ENCODE measurements at places on chromosomes 4 and X.

DNA sequence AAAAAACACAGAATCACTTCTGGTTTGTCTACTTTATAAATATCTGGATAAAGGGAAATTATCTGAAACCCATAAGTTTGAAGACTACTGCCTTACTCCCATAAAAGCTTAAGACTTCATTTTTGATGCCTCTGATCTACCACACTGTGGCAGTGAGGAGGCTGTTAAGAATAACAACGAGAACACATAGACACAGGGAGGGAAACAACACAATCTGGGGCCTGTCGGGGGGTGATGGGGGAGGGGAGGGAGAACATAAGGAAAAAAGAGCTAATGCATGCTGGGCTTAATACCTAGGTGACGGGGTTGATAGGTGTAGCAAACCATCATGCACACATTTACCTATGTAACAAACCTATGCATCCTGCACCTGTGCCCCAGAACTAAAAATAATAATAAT, 573.7 kb downstream of the GBA3 start:
- no peak for DNase-seq

GRCh38 chr4:110735686-110736085, 112.8 kb upstream of the PITX2 start:
- DNase-seq: no peak

DNA sequence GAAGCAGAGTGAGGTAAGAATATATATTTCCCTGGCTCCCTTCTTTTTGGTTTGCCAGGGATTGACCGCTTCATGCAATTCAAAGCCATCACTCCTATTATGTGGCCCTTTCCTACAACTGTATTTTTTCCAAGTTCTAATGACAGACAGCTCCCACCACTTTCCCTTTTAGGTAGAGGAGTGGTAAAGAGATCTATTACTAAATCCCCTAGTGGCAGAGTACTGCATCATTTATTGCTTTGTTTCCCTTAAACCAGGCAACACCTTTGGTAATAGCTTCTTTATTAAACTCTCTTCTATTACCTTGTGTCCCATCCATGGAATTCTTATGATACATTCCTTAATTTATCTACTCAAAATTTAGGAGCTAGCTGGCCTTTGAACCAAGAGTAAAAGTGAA, 90.7 kb downstream of the CNOT6L start:
- DNase-seq: no peak

- no peak for DNase-seq
These were observed 4.5 kb downstream of the GPM6A start for GRCh38 chr4:175807547-175807946.

DNA sequence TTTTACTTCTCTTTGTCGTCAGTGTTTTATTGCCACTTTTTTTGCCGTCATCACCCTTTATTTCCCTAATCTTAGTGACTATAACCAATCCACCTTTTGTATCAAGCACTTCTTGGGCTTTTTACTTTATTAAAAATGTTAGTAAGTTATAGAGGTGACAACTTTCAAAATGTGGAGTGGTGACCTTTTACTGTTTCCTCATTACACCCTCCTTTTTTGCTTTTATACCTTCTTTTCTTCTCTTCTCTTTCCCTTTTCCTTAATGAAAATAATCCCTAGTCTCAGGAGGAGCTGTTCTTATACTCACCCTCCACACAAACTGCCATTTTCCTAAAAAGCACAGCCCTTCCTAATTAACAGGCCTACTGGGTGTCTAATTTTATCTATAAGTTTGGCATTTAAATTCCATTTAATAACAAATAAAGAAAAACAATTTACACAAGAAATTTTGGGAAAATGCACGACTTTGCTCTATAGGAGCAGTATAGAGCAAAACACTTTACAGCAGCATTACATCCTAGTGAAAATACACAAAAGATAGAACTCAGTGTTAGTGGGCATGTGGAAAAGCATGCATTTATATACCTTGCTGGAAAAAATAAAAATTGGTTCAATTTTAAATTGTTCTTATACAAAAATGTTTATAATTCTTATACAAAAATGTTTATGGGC, 27.3 kb downstream of the BBS12 start:
- no peak for DNase-seq

GRCh38 chr4:118280501-118281218, 72.1 kb downstream of the PRSS12 start:
- no peak for DNase-seq

GRCh38 chr4:11424000-11424399, 4.7 kb downstream of the HS3ST1 start:
- no peak for DNase-seq

DNA sequence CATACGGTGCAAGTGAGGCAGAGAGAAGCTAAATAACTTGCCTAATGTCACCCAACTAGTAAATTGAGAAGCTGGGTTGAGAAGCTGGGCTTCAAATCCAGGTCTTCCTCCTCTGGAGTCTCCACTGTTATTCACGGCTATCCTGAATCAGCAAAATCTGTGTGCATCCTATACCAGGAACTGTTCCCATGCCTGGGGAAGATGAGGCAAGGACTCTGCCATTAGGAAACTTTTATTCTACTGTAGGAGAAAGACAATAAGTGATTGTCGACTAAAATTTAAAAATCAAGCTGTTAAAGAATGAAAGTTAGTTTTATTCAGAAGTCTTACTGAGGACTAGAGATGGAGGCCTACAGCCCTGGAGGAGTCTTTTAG, 872 bp upstream of the TEC start:
- no peak for DNase-seq

GRCh38 chr4:185874516-185875230, 62.7 kb upstream of the SORBS2 start:
- no peak for DNase-seq

GRCh38 chr4:48832571-48832970, 1.7 kb downstream of the OCIAD1 start:
- no peak for DNase-seq

- DNase-seq: no peak
These were observed 38.8 kb downstream of the MSN start for GRCh38 chrX:65706041-65706828.

- DNase-seq: no peak
These were observed 72.8 kb upstream of the INTU start for GRCh38 chr4:127559981-127560380.

GRCh38 chrX:121902463-121902862, 855.1 kb downstream of the GLUD2 start:
- no peak for DNase-seq

DNA sequence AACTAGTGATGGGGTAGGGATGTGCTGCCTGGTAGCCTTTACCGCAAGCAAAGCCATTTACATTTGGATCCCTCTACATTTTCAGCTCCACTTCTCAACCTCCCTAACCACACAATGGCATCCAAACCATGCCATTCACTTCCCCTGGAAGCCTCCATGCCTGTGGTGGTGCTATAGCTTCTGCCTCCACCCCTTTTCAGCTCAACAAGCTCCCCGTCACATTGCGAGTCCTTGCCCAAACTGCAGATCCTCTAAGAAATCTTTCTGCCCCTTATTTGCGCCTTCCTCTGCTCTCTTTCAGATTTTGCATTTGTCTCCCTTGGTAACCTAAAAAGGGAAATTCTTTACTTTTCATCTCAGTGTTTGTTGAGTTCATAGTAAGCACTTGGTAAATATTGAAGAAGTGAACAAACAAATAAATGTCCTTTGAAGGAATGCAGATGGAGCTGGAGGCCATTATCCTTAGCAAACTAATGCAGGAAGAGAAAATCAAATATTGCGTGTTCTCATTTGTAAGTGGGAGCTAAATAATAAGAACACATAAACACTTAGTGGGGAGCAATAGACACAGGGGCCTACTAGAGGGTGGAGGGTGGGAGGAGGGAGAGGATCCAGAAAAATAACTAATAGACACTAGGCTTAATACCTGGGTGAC, 6.9 kb downstream of the CYTL1 start:
- no peak for DNase-seq

- no peak for DNase-seq
These were observed 41.0 kb upstream of the SORBS2 start for GRCh38 chr4:185852961-185853360.

DNA sequence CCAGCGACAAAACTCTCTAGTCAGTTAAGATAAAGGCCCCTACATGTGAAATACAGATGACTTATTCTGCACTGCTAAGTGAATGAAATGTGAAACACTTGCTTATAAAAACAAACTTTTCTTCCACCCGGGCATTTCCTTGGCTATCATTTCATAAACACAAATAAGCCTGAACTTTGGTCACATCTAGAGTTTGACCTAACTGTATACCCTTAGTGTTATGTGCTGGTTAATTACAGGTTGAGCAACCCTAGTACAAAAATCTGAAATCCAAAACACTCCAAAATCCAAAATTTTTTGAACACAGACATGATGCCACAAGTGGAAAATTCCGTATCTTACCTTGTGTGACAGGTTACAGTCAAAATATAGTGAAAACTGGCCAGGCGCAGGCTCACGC, 45.9 kb downstream of the SAT1 start:
- no peak for DNase-seq

DNA sequence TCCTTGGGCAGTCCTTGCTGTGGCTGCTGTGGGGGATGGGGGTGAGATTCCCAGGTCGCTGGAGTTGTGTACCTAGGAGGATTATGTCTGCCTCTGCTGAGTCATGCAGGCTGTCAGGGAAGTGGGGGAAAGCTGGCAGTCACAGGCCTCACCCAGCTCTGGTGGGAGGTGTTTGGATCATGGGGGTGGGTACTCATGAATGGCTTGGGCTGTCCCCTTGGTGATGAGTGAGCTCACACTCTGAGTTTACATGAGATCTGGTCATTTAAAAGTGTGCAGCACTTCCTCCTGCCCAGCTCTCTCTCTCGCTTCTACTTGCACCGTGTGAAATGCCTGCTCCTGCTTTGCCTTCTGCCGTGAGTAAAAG, 24.6 kb upstream of the PDLIM3 start:
- DNase-seq: no peak

GRCh38 chrX:67574696-67575095, 30.9 kb downstream of the AR start:
- DNase-seq: no peak

DNA sequence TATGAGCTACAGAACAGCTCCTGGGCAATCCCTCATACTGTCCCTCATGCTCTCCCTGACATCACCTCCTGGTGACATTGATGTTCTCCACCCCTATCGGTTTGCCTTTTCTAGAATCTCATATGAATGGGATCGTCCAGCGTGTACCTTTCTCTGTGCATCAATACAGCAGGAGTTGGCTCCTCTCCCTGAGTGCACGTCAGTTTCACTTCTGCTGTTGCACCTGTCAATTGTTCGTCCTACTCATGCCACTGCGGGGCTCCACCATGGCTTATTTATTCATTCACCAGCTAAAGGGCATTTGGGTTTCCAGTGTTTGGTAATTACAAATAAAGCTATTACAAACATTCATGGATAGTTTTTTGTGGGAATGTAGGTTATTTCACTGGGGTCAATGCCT, 269.1 kb upstream of the ZFP42 start:
- no peak for DNase-seq

DNA sequence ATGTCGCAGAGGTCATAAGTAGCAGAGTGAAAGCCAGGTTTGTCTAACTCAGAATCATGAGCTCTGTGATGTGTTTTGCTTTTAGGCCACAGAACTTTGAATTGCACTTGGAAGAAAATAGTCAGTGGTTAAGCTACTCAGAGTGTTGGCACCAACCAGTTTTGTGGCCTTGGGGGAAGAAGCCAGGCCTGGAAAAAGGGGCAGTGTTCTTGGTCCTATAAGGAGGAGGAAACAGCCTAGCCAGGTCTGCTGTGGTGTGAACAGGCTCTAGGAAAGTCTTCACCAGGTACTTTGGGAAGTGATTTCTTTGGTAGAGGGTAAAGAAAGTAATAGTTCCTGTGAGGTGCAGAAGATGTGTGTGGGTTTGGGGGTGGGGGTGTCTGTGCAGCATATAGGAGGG, 49.2 kb downstream of the FHIP1A start:
- no peak for DNase-seq

DNA sequence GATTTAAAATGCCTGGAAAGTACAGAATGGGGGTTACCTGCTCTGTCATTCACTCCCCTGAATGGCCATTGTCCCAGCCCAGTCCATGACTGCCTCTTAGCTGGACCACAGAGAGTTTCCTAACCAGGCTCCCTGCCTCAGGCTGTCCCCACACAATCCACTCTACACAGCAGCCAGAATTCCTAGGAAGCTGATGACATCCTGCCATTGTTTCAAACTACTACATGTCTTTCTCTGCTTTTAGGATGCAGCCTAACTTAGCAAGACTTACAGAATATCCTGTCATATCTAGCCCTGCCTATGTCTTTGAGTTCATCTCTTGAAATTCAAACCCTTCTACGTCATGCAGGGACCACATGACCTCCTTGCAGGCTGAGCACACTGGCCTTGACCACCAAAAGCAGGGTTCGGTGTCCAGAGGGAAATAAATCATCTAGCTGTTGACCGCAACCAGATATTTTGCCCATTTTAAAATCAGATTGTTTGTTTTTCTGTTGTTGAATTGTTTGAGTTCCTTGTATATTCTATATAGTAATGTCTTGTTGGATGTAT, 16.1 kb upstream of the CRMP1 start:
- no peak for DNase-seq

DNA sequence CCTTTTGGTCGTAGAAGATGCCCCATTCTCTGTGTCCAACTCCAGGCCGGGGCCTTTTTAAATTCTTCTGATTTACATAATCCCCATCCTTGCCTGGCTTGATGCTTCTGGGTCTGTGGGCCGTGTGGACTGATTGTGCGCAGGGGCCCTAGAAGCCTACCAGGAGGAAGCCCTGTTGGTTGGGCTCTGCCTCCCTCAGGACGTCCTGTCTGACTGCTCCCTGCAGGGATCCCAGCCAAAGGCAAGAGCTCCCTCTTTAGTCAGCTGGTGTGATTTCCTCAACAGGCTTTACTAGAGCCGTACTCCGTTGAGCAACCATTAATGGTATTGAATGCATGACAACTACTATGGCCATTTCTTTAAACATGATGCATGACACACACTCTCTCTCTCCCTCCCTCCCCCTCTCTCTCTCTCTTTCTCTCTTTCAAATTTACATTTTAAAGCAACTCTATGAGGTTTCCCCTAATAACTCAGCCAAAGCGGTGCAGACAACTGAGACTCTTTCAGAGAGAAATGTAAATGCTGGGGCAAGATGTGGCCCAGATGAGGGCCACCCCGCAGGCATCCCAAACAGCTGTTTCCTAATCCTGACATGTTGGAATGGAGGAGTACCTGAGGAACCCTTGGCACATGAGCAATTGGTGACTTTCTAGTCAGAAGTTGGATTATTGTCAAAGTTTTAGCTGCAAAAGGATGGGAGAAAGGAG, 117.3 kb downstream of the DRD5 start:
- no peak for DNase-seq

- DNase-seq: no peak
These were observed 5.1 kb downstream of the PPP1R2C start for GRCh38 chrX:42772874-42773273.

DNA sequence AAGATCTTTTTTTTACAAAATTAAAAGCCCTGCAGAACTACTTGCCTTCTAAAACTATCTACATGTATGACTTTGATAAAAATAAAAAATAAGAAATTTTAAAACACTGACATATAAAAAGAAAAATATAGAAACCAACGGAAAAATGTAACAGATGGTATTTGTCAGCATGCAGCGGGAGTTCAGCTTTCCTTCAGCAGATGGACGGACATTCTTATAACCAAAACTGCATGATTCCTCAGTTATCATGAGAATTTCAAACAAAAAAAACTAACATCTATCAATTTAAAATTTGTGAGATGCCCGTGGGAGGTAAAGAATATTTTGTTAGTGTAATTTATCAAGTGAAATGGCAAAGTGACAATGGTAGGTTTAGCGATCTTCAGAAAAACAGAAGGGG, 23.2 kb downstream of the RWDD4 start:
- no peak for DNase-seq

- DNase-seq: no peak
These were observed 535.1 kb downstream of the FAT4 start for GRCh38 chr4:125849869-125850268.
